ENCODE measurements at places on chromosomes 7 and 10.

- no peak for DNase-seq
Observed at GRCh38 chr10:64426745-64427144, 905.5 kb downstream of the REEP3 start.

GRCh38 chr10:42836771-42837468, 54.3 kb downstream of the BMS1 start:
- peak; percentile 66 for DNase-seq

- no peak for DNase-seq
Observed at GRCh38 chr10:78059906-78060702, 26.4 kb downstream of the RPS24 start.

DNA sequence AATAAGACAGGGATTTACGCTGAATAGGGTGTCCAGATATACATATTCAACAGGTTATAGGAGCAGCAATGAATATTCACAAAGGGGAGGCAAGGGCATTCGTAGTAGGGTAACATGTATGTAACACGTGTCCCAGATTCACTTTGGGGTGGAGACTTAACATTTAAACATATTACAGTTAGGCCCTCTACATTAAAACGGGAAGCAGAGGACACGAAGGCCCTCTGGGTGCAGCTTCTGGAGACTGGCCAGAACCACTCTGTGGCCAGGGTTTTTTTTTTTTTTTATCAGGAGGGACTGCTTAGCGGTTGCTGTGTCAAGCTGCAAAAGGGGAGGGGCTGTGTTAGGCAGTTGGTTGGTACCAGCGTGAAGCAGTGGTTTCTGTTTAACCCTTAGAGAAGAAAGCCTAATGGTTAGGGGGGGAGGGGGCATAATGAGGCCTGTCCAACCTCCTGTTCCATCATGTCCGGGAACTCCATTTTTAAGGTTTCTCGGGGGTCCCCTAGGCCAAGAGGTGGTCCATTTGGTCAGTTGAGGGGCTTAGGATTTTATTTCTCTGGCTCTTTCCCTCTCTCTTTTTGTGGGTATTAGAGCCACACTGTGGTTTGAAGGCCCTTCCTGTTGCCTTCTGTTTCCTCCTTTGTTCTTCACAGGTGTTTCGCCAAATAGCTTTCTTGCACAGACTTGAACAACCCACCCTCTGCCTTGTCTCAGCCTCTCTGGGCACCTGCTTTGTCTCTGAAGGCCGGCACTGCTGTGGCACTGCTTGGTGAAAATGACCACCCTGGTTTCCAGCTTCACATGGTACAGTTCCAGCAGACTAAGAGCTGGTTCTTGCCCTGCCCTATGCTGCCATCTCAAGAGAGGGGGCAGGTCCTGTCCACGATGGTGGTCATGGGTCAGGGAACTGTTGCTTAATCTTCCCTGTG, 26.4 kb downstream of the PRF1 start:
- no peak for DNase-seq

GRCh38 chr7:70480927-70481569, 650.9 kb upstream of the GALNT17 start:
- DNase-seq = no peak

DNA sequence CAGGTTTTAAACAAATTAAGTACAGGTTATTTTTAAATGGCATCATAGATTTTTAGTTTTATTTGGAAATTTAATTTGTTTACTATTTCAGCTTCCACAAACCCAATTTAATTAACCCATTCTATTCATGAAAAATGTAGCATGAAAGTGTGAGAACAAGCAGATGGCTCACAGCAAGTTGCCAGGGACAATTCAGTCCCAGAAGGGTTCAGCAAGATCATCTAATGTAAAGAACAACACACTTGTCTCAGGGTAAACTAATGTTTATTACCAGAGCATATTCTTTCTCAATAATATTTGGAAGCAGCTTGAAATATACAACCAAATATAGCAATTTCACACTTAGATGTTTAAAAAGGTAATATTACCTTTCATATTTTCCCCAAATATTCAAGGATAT, 166.9 kb upstream of the SLC13A1 start:
- no peak for DNase-seq

DNA sequence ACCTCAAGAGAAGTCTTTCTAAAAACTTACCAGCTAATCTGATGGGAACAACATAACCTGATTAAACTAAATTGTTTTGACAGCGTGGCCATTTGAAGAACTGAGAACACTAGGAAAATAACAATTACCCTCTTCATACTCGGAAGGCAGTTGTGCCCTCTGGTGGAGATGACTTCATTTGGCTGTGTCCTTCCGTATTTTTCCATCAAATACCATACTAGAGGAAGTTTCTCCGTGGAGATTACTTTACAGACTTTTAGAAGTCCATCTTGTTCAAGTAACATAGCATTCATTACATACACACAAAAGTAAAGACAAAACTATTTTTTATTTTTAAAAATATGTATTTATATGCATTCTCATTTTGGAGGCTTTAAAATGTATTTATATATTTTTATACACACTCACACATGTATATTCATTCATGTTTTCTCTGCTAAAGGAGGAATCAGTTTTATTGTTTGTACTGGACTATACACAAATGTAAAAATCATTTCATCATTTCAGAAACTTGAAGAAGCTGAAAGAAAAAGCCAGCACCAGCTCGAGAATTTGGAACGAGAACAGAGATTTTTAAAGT, 25.2 kb downstream of the SMNDC1 start:
- DNase-seq = no peak

DNA sequence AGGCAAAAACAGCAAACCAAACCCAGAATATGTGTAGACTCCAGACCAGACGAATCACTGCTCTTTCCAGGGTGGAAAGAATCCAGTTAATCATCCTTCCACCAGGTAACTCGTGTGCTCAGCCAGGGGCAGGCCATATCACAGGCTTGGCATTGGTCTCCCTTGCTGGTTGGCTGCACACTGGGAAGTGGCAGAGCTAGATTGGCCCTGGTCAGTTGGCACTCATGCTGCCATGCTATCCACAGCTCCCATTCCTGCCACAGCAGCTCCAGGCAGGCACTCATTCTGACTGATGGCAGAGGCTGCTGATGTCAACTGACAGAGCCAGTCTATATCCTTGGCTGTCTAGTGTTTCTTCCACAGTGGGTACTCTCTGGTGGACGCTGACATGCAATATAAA, 9.7 kb upstream of the GDF10 start:
- no peak for DNase-seq

DNA sequence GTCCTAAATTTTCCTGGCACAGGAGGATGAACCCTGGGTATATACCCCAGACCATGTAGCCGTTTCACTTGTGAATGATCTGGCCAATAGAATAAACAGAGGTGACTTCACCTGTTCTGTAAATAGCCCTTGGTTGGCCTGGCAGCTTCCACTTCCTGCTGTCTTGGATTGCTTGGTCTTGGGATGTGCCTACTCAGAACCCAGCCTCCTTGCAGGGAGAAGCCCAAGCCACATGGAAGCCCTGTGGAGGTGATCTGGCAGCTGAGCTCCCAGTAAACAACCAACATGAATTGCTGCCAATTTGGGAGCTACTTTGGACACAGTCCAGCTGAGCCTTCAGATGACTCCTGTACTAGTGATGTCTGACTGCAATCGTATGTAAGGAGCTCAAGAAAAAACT, 4.8 kb upstream of the RAPGEF5 start:
- no peak for DNase-seq

- DNase-seq = no peak
Observed at GRCh38 chr10:125021686-125022344, 79.9 kb downstream of the ZRANB1 start.

DNA sequence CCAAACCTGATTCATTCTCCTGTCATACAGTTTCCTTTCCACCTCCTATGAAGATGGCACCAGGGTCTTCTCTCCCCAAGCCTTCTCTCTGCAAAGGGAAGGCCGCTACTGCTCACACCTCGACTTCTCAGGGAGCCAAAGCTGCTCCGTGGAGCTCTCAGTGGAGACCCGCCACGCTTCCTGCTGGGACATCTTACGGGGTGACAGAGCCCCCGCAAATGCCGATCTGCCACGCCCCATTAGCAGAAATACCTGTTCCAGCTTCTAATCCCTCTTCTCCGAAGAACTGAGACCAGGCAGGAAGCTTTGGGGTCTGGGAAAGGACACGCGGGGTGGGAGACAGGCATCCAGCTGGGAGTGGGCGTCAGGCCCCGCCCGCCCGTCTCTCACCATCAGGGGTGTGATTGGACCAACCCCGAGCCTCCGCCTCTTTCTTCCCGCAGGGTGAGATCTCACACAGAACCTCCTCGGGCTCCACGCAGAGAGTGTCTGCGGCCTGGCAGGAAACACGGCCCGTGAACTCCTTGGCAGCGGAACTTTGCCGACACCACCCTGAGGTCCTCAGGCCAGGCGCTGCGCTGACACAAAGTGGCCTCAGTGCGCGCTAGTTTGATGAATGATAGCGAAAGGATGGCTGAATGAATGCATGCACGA, 12.0 kb upstream of the CALML5 start:
- DNase-seq = no peak

- DNase-seq = no peak
Observed at GRCh38 chr7:27750316-27750715, 10.4 kb downstream of the TAX1BP1 start.

DNA sequence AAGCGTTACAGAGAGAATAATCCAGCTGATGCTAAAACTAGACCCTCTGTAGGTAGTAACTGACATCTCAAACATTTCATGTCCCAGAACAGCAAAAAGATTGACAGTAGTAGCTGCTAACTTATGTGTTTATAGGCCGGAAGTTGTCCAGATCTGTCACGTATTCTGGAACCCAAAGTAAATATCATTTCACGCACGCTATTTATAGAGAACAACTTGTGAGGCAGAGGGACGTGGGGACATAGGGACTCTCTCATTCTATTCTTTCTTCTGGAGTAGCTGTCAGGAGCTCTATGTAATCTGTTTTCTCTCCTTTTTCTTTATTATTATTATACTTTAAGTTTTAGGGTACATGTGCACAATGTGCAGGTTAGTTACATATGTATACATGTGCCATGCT, 22.3 kb downstream of the AGK start:
- no peak for DNase-seq

GRCh38 chr10:44478876-44479705, 94.2 kb upstream of the CXCL12 start:
- no peak for DNase-seq

GRCh38 chr7:116434820-116435341, 64.7 kb upstream of the CAV2 start:
- DNase-seq = no peak

DNA sequence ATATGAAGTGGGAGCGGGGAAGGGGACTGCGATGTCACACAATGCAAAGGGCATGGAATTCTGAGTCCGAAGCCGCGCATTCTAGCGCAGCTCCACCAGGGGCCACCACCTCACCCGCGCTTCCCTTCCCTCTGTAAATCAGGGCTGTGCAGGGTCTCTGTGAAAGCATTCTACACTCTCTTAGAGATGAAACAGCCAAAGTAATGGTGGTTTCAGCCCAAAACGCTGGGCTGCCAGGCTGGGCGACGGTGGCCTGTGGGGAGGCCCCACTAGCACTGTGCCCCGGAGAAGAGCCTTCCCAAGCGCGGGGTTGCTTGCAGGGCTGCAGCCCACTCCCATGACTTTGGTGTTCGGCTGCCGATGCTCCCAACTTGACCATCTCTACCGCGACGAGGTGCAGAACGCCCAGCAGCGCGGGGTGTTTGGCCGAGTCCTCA, 11.4 kb downstream of the ATG9B start:
- DNase-seq = no peak

DNA sequence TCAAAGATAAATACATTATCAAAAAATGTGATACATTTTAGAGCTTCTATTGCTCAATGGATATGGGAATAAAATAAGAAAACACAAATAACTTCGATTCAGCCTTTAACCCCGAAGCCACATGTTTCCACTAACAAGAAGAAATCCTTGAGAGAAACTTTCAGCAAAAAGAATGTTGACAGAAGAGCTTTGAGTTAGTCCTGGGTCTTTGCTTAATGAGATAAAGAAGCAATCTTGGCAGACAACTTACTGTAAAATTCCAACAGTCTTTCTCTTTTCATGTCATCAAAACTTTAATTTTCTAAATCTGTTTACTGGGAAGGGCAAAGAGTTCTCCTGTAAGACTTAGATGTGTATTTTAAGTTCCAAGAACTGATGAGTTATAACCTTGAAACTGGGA, 810.2 kb downstream of the CNTNAP2 start:
- no peak for DNase-seq

GRCh38 chr10:18583575-18584270, 67.7 kb downstream of the NSUN6 start:
- DNase-seq = no peak

- peak; percentile 25 for DNase-seq
Observed at GRCh38 chr7:101856473-101857357, 39.3 kb downstream of the CUX1 start.

GRCh38 chr10:109618748-109619147, 304.6 kb downstream of the XPNPEP1 start:
- no peak for DNase-seq

GRCh38 chr7:39071116-39071515, 93.4 kb downstream of the POU6F2 start:
- no peak for DNase-seq

DNA sequence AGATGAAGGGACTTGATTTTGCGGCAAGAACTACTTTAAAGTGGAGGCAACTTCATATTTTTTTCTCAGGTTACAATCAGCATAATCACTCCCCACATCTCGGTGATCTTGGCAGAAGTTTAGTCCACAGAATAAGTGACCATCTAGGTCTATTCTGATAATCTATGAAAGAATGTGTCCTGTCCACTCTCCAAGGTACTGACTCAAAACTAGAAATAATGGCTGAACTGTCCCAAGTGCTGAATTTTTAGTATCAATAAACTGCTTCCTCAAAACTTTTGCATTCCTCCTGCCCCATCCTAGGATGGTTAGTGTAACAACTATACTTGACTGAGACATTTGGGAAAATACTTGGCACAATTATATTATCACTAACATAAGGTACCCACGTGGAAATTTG, 10.9 kb upstream of the CHRM2 start:
- DNase-seq = no peak

- peak; percentile 93 for DNase-seq
Observed at GRCh38 chr7:5694912-5695726, 86.3 kb downstream of the RNF216 start.

All from posterior cingulate gyrus (tissue), 11 donors.